ENCODE measurements at places on chromosomes 3 and 15.

- no peak for DNase-seq
These were observed 55.0 kb downstream of the SETD5 start for GRCh38 chr3:9452417-9452816.

GRCh38 chr3:194304186-194304917 is 46.8 kb downstream of the CPN2 start:
- no peak for DNase-seq

DNA sequence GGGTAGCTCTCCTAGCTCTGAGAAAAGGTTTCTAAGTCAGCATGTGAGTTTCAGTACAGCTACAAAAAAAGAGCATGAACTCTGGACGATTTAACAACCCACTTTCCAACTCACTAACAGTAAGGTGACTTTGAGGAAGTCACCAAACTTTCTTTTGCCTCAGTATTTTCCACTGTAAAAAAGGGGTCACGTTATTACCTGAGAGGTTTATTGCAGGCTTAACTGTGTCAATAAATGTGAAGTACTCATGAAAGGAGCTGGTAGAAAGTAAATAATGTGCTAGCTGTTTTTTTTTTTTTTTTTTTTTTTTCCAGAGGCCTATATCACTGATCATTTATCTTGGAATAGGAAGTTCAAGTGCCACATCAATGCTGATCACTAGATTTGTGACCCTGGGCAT is 89.3 kb downstream of the PLSCR2 start:
- no peak for DNase-seq

GRCh38 chr3:46334741-46335478 is 19.0 kb upstream of the CCR2 start:
- DNase-seq: no peak

DNA sequence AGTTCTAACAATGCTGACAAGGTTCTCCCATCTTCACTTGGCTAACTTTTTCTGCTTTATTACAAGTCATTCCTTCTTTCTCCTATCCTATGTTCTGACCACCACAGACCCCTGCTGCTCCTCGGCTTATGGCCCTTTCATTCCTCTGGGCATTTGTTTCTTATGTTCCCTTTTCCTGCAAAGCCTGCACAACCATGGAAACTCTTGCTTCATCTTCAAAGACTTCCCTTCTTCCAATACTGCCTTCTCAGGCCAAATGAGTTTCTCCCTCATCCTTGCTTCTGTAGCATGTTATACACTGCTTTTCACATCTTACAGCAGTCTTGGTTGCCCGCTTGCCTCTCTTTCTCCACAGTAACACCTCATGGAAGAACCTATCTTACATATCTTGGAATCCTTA is 17.9 kb upstream of the ATOSA start:
- DNase-seq: no peak

DNA sequence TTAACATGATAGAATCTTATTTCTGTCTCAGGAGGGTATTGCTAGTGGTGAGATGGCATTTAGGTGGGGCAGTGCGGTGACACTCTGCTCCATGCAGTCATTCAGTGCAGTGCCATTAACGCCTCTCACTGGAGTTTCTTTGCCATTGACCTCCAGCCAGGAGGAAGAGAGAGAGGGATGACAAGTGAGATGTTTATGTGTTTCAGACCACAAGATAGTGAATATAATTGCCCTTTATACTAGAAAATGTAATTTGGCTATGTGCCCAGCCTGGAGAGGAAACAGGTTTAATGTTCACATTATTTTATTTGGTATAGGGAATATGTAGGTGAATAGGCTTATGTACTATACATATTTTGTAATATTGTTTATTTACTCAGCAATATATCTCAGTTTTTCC is 84.5 kb downstream of the ZIC1 start:
- no peak for DNase-seq

Measured in stimulated activated CD4-positive, alpha-beta T cell treated with anti-CD3 and anti-CD28 coated beads, TNF-alpha, amount 100 ng/mL, for 4 hours (primary cell).